NCI-H2107 (cell line): ENCODE measurements at places on chromosomes 3 and 15.

GRCh38 chr3:58333206-58334012 is 717 bp downstream of the PXK start:
- DNase-seq: peak; percentile 21

DNA sequence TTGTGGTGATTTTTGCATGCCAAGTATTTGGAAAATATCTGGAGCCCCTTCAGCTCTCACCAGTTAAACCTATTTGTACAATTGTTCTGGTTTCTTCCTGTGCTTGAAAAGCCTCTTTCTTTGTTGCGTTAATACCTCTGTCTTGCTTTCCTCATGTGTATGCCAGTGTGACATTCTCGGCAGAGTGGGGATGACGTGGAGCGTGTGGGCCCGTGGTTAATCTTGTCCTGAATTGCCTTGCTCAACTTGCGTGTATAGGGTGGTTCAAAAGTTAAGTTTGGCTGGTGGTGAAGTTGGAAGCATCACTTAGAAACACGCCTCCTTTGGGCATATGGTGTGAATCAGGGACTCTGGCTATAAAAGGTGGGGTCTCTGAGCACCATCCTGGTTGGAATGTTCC is 67.1 kb downstream of the IGF1R start:
- DNase-seq: no peak

GRCh38 chr15:61092361-61093157 is 136.5 kb downstream of the RORA start:
- no peak for DNase-seq

- DNase-seq: no peak
These were observed 35.0 kb upstream of the HES1 start for GRCh38 chr3:194100856-194101390.

GRCh38 chr3:176274161-176274560 is 923.1 kb downstream of the TBL1XR1 start:
- DNase-seq: peak; percentile 89

DNA sequence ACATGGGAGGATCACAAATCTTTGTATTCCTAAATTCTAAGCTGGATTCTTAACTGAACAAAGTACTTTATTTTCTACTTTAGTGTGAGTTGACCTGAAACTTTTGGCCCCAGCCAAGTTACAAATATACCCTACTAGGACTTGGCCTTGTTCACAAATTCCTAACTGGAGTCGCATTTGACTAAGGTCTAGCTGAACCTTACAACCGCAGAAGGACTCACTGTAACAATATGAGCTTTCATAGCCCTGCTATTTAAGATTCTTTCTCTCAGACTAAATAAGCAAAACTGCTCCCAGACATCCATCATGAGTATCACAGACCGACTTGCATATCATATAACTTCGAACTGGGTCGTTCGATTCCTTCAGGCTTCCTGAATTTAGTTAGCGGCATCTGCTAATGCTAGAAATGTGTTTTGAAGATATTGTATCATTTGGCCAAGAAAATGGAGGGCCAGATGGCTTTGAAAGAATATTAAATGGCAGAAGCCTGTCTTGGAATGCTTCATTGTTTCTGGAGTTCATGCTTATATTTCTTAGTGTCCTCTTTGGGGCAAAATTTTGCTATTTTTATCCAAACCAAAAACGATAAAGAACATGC is 28.4 kb upstream of the ADAMTS9 start:
- DNase-seq: no peak

- DNase-seq: no peak
These were observed 651.4 kb upstream of the NECTIN3 start for GRCh38 chr3:110420158-110420641.

GRCh38 chr3:112759681-112760080 is 87.0 kb downstream of the CD200R1L start:
- DNase-seq: no peak

DNA sequence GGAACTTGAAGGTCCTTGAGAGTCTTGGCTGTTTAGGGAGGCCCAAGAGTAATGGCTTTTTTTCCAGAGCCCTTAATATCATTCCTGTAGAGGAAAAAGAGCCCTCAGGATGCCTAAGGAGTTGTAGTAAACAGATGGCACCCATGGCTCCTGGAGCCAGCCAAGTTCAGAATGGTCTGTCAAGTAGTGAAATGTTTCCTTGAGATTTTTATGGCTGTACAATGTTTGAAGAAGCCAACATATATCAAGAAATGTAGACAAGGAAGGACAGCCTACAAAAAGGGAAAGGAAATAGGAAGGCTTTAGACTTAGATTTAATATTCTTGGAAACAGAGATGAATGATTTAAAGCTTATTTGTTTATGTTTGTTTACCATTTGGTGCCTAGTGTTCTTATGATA is 334.8 kb downstream of the SATB1 start:
- no peak for DNase-seq

- DNase-seq: no peak
These were observed 62.7 kb upstream of the CD47 start for GRCh38 chr3:108153451-108153981.

- peak; percentile 74 for DNase-seq
These were observed 74.8 kb downstream of the IL20RB start for GRCh38 chr3:137032465-137033120.

DNA sequence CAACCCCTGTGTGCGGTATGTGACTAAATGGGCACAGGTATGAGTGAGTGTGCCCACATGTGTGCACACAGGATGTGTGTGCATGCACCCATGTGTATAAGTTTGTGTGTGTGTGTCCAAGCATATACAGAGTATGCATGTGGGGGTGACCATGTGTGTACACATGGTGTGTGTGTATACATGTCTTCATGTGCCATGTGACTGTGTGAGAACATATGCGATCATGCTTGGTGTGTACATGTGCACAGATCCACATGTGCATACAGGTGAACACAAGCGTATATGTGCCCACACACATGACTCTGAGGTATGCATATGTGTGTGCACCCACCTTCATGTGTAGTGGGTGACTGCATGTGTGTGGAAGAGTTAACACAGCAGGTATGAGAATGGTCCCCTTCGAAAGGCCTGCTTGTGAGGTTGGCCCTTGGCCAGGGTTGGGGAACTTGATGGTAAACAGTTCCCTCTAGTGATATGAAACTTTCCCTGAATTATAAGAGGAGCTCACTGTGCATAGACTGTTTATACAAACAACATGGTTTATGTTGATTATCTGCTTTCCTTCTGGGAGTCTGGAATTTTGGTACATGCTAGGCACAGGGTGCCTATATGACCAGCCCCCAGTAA is 10.3 kb downstream of the PFKFB4 start:
- DNase-seq: no peak

DNA sequence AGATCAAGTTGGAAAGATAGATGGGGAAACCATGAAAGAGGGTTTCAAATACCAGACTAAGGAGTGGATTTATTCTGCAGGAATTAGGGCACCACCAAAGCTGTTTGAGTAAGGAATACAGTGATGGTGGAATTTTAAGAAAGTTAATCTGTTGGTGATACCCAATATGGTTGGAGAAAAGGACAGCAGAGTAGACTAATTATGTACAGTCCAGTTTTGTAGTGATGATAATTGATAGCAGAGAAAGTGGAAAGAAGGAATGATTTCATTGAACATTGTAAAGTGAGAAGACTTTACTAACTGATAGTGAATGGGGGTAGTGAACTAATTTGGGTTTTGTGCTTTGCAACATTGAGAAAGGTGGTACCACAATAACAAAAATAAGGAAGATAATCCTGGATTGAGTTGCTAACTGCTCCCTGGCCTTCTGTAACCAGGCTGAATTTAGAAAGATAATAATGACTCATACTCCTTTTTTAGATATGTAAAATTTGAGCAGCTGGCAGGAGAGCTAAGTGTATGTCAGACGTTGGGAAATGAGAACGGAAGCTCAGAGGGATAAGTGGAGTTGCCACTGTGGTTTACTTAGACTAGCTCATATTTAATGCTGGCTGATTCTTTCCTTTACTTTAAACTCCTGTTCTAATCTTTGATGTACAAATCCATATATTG is 16.9 kb downstream of the TCAIM start:
- peak; percentile 1 for DNase-seq

- no peak for DNase-seq
These were observed 2.3 kb upstream of the SOX14 start for GRCh38 chr3:137761563-137762503.

GRCh38 chr3:134059035-134059601 is 29.4 kb upstream of the SLCO2A1 start:
- no peak for DNase-seq

- DNase-seq: no peak
These were observed 27.6 kb upstream of the FAM3D start for GRCh38 chr3:58693940-58694850.

DNA sequence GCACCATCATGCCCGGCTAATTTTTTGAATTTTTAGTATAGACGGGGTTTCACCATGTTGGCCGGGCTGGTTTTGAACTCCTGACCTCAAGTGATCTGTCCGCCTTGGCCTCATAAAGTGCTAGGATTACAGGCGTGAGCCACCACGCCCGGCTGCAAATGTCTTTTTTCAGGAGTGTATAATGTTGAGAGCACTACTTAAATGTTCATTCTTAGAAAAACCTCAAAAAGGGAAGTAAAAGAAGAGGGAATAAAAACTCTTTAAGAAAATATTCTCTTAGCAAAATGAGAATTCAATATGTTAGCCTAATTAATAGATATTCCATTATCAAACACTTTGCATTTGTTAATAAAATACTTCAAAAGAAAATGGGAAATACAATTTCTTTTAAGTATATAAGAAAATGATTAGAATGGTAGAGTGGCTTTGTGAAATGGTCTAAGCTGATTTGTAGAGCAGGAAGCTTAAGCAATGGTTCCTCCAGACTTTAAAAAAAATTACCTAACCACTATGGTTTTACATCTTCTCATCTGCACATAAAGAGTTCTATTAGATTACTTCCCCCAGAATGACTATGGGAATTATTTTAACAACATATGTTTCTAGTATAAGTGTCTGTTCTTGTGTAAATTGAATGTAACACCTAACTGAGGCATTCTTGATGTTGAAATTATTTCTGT is 226.7 kb upstream of the ALCAM start:
- no peak for DNase-seq

DNA sequence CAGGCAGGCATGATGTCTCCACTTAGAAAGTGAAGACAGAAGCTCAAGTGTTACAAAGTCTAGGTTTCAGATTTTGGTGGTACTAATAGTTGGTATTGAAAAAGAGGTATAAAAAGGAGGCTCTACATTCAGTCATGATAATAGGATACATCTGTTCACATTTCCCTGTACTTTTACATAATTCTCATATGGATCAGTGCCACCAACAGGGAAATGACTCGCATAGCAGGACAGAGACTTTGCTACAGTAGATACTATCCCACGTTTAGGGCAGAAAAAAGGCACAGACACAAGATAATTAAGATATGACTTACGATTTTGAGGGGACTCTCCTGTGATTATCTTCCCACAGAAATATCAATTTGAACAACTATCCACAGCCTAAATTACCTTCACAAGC is 1062.9 kb upstream of the EPHA6 start:
- no peak for DNase-seq

DNA sequence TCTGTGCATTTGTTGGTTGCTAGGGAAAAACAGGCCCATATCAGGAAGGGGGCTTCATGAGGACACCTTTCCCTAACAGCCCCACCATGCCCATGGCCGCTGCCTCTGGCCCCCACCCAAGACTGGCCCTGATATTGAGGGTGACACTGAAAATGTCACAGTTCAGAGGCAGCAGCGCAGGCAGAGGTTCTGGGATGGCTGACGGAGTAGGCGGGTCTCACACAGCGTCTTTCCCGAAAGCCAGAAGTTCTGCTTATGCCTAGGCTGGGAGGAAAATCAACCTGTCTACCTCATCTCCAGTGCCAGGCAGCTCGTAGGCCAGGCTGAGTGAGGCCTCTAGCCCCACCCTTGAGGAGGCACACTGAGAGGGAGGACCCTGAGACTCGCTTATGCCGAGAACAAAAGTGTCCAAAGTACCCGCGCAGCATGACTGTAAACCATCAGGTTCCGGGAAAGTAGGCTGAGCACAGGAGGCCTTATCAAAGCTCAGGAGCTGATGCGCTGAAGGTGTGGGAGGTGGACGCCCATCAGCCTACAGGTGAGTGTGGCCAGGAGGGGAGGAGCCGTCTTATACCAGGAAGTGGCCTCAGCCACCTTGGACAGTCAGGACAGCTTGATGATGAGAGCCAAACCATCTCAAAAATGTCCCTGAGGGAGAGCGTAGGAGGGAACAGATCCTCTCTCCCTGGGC is 27.5 kb downstream of the GRAMD2A start:
- no peak for DNase-seq

- DNase-seq: peak; percentile 20
These were observed 36.2 kb upstream of the COL6A6 start for GRCh38 chr3:130480736-130481135.

DNA sequence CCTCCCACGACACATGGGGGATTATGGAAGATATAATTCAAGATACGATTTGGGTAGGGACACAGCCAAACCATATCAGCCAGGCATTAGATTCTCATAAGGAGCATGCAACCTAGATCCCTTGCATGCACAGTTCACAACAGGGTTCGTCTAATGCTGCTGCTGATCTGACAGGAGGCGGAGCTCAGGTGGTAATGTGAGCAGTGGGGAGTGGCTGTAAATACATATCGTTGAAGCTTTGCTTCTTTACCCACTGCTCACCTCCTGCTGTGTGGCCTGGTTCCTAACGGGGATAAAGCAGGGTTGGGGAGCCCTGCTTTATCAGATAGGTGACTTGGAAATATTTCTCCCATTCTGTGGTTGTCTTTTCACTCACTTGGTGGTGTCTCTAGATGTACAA is 14.8 kb downstream of the DOCK3 start:
- no peak for DNase-seq
